ENCODE measurements at places on chromosomes 11 and 22. TPM values are rescaled to one million over a fixed set of nuclear protein-coding genes. Genes with fewer than 3 reads are reported as not detected.

- H3K4me3 ChIP-seq: no peak overlapping the region
- no peaks in the 10 kb centered on the region for H3K4me1 ChIP-seq
- DNase-seq: no peak
Observed at GRCh38 chr11:112306230-112306629, 45.6 kb upstream of the PLET1 start.

GRCh38 chr11:128563942-128564641, 23.3 kb downstream of the ETS1 start:
- no peaks in the 10 kb centered on the region for H3K36me3 ChIP-seq
- no peak overlapping the region for H3K4me3 ChIP-seq
- H3K27ac ChIP-seq: no peak overlapping the region

CCDC89 gene
- 0.21 TPM for polyA plus RNA-seq

- no peaks in the 10 kb centered on the region for H3K36me3 ChIP-seq
- peak; percentile 19 for DNase-seq
- no peaks in the 10 kb centered on the region for H3K4me1 ChIP-seq
Observed at GRCh38 chr11:64535811-64536210, 55.2 kb upstream of the SLC22A12 start.

MAJIN gene
- polyA plus RNA-seq: 2.6 TPM

TRIM49 gene
- not detected for polyA plus RNA-seq

DNA sequence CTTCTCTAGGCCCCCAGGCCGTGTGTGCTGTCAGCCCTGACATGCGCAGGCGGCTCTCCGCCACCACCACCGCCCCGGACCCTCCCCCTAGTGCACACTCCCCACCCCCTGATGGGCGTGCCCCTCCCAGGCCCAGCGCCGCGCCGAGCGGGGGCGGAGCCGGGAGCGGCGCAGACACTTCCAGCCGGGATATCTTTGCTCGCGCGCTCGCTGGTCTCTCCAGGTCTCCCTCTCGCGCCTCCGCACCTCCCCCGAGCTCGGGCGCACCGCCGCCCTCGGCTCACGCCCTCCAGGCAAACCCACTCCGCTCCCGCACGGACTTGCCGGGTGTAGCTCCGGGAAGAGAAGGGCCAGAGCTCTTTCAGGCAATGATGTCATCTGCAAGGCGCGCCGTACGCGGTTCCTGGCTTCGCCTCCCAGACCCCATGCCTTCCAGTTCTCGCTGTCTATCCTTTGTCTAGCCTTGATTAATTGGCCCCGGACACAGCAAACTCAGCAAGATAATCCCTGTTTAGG, at the start of gene SCN3B:
Gene SCN3B, minus strand, starts transcription at position 59 of the 516 bp plus-strand sequence. CDS start 823 bp downstream, outside the sequence.
- no peaks in the 10 kb centered on the region for H3K27me3 ChIP-seq
- H3K4me3 ChIP-seq: peak within 1 kb of the TSS; percentile 79
- peaks cover 15% of the 10 kb centered on the region for H3K4me1 ChIP-seq
- H3K36me3 ChIP-seq: no peaks in the 10 kb centered on the region

PNPLA3 gene
- polyA plus RNA-seq: 0.21 TPM
